ENCODE measurements at places on chromosomes 11 and 22. TPM values are rescaled to one million over a fixed set of nuclear protein-coding genes. Genes with fewer than 3 reads are reported as not detected.

Gene PLEKHA7
- 36.7 TPM for total RNA-seq

Gene TRIM49
- not detected for total RNA-seq

- DNase-seq: no peak
Observed at GRCh38 chr11:32259641-32260081, 168.8 kb downstream of the RCN1 start.

DNA sequence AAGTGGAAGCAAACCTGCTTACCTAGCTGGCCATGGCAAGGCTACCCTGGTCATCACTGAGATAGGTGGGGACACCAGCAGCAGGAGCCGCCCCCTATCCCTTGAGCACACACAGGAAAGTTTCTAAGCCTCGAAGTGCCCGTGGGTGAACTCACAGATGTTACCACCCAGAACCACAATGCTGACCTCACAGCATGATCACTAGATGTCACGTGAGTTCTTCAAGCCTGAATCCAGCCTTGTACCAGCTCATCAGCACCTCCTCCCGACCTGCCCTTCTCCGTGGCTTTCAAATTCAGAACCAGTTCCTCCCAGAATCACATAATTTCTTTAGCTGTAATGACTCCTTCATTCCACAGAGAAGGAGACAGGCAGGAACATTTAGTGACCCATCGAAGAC, 24.7 kb upstream of the TIMP3 start:
- DNase-seq: no peak

- no peak for DNase-seq
Observed at GRCh38 chr11:69193151-69193550, 37.4 kb downstream of the SMIM38 start.

DNA sequence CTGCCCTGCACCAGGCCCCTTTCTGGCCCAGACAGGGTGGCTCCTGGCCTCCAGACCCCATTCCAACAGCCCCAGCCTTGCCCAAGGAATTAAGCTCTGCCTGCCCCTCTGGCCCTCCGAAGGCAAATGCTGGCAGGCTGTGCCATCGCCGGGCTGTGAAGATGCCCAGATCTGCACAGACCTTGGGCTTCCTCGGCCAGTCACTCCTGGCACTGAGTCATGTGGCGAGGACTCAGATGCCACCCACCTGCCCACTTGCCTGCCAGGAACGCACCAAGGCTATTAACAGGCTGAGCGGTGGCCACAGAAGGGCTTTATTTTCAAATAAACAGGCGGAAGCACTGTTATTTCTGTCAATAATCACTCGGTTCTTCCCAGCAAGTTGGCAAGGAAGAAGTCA, 50.3 kb upstream of the TTLL12 start:
- DNase-seq: no peak

GRCh38 chr22:20305894-20306645, 13.8 kb downstream of the DGCR6L start:
- no peak for DNase-seq

GRCh38 chr11:61495801-61496601, 12.5 kb upstream of the LRRC10B start:
- no peak for DNase-seq
